Right forelimb (tissue), 1 donor: ENCODE measurements at places on chromosomes 6 and 20.
A peak's percentile ranks its signal among the peaks of the same experiment; 100 is the strongest.

DNA sequence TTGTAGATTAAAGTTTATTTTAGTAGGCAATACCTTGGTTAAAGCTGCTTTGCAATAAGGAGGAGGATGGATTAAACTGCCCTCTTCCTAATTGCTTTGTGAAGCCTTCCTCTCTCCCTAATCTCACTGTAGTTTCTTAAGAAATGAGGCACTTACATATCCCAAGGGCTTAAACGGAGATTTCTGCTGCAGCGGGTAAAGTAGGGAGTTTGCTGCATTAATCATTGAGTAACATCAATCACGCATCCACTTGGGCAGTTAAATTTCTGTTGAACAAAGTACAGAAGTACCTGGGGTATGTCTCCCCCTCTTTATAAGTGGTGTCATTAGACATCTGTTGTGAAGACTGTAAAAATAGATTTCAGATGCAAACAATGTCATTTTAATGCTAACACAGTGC lies 29.5 kb upstream of the ARID1B start:
- no peak for DNase-seq

- no peak for DNase-seq
These were observed 57.1 kb upstream of the HDDC2 start for GRCh38 chr6:125358898-125359297.

DNA sequence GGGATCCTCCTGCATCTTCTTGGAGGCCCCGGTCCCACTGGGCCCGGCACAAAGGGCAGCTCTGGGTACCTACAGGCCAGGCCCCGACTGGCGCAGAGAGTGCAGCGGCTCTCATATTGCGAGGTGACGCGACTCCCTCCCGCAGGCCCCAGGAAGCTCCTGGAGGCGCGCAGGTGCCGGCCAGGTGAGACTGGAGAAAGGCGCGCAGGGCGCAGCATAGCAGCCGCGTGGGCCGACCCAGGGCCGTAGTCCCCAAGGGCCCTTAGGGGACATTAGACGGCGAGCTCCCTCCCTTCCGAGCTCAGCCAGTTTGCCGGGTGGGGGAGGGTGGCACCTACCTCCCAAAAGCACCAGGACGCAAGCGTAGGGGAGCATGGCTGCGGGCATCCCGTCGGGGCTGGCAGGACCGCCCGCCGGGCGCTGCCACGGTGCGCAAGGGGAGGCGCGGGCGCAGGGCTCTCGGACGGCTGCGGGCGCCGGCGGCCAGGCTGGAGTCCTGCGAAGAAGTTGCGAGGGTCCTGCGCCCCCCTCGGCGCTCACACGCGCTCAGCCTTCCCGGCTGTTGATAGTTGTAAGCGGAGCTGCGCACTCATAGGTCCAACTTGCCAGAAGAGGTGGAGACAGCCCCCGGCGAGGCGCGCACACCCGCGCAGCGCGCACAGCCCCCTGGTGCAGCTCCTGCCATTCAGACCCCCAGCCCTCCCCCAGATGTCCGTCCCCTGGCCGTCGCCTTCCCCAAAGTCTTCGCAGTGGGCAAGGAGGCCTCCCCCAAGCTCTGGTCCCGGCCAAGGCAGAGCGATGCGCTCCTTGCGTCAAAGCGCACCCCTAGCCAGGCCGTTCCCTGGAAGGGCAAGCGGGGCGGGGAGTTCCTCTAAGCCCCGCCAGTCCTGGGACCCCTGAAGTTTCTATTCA lies 622 bp downstream of the APCDD1L start:
- DNase-seq = no peak

GRCh38 chr20:46523696-46524328 lies 10.5 kb upstream of the ZNF334 start:
- no peak for DNase-seq

DNA sequence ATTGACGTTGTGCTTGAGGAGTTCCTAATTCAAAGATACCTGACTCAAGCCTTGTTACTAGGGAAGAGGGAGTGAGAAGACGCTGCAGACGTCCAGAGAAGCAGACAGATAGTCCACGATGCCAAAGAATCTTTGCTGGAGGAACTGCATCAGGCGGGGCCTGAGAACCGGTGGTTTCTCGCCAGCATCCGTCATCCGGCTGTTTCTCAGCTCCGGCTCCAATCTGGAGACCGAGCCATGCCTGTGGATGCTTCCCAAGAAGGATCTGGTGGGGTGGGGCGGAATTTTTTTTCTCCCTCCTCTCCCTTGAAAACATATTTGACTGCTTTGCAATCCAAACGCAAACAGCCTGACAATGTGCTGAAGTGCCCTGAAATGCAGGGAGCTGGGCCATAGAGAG lies 125.8 kb upstream of the SRSF6 start:
- DNase-seq = no peak

- DNase-seq = no peak
These were observed 87.7 kb downstream of the RREB1 start for GRCh38 chr6:7195339-7196018.

DNA sequence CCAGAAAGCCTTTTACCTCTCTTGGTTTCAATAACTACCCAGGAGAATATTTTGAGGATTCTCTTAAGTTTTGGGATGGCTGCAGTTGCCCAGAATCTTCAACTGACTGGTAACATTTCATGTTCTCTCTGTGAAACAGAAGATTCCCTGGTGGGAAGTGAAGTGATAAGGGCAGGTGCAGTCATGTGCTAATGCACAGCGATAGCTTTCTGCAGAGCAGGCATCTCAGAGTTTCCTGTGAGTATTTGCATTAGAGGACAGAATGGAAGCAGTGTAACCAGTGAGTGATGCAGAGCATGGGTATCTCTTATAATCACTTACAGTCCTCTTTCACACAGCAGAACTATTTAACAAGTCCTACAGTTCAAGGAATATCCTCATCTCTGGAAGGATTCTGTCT lies 76.1 kb downstream of the HCRTR2 start:
- DNase-seq = no peak

DNA sequence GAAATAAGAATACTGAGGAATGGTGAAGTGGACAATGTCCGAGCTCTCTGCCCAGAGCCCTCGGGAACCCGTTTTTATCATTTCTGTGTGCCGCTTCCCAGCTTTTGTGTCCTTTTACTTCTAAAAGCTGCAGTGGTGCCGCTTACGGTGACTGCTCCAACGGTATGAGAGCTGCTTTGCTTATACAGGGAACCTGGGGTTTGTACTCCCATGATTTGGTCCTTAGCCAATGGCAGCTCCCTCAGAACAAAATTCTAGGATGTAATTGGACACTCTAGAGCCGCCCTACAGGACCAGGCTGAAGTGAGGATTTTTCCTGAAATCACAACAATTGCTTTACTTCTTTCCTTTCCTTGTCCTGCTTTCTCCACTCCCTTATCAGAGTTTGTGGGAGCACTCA lies 24.2 kb upstream of the PCSK2 start:
- DNase-seq = no peak

- DNase-seq = no peak
These were observed 57.8 kb upstream of the PNRC1 start for GRCh38 chr6:89022798-89023197.

DNA sequence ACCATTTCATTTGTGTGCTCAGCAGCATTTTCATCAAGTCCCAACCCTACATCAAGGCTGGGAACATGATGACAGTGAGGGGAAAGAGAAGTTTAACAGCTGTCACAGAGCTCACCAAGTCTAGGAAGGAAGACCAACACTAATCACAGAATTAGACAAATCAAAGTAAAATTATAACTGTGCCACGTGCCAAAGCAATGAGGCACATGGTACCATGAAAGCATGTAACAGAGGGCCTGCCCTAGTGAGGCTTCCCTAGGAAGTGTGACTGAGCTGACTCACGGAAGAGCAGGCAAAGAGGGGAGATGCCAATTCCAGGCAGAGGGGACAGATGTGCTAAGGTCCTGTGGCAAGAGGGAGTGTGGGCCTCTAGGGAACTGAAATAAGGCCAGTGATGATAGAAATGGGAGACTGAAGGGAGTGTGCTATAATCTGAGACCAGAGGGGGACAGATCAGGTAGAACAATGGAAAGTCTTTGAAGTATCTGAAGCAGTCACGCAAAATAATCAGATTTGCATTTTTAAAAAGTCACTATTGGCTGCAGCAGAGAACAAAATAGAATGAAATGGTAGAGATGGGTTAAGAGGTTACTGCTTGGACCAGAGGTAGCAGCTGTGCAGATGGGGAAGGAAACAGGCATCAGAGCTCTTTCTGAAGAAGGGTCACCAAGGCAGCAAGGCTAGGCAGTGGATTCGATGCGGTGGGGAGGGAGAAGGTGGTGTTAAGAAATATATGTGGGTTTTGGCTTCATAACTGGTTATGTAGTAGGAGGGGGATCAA lies 86.8 kb downstream of the GPR6 start:
- no peak for DNase-seq

- peak; percentile 30 for DNase-seq
These were observed 178.2 kb upstream of the CST7 start for GRCh38 chr20:24770628-24771541.

GRCh38 chr6:55898342-55898741 lies 23.0 kb upstream of the BMP5 start:
- DNase-seq = no peak

DNA sequence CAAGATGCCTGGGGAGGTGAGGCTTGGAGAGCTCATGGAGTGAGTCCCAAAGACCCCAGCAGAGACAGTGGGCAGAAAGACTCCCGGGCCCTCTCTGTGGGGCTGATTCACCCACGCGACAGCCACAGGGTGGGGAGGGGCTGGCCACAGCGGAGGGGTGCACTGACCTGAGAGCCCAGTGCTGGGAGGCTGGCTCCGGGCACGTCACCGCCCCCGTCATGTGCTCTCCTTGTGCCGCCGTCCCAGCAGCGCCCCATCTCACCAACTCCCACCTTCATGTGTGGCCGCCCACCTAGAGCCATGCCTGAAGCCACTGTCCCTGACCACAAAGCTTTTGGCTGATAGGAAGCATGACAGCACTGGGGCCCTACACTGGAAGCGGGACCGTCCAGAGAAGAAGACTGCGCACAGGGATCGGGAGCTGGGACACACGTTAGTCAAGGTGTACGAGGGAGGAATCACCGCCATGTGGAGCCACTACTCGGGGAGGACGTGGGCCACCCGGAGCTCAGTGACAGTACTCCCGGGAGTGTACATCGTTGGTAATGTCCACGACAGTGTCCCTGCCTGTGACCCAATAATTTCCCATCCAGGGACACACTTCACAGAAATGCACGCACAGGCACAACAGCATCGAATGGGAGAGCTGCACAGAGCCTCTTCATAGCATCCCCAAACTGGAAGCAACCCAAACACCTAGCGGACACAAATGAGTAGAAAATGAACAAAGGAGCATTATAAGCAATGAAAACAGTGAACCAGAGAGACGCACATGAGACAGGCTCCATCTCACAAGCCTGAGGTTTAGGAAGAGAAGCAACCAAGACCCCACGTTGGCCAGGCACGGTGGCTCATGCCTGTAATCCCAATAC lies 28.4 kb upstream of the FOXC1 start:
- DNase-seq = no peak

GRCh38 chr20:20624914-20625313 lies 87.5 kb downstream of the RALGAPA2 start:
- DNase-seq = no peak

DNA sequence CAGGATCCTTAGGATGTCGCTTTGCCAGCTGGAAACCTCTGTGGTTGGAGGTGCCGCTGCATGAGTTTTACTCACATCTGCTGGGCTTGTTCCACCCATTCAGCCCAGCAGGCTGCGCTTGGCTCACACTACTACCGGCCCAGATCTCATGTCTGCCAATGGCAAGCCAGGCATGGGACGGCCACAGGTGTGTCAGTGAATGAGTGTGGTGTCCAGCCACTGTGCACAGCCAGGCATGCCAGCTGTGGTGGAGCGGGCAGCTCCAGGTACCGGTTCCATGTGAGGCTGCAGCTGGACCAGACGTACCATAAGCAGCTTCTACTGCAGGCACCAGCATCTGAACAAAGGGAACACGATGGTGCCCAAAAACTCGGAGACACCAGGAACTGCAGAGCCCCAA lies 33.1 kb upstream of the ASF1A start:
- no peak for DNase-seq

GRCh38 chr6:17621003-17621402 lies 20.9 kb downstream of the FAM8A1 start:
- no peak for DNase-seq

DNA sequence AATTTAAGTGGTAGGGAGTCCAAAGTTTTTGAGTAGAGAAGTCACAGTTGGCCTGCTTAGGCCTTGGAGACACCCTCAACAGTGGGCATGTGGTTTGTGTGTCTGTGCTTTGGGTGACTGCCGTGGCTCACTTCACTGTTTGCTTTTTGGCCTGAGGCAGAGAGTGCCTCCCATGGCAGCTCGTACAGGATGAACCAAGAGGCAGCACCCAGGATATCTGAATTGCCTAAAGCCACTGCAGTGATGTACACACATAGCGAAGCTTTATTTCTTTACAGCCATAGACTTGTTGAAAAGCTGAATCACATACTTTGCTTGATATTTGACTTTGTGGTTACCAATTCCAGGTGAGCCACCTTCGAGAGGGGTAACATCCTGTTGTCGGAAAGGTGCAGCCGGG lies 21.6 kb downstream of the RREB1 start:
- no peak for DNase-seq

DNA sequence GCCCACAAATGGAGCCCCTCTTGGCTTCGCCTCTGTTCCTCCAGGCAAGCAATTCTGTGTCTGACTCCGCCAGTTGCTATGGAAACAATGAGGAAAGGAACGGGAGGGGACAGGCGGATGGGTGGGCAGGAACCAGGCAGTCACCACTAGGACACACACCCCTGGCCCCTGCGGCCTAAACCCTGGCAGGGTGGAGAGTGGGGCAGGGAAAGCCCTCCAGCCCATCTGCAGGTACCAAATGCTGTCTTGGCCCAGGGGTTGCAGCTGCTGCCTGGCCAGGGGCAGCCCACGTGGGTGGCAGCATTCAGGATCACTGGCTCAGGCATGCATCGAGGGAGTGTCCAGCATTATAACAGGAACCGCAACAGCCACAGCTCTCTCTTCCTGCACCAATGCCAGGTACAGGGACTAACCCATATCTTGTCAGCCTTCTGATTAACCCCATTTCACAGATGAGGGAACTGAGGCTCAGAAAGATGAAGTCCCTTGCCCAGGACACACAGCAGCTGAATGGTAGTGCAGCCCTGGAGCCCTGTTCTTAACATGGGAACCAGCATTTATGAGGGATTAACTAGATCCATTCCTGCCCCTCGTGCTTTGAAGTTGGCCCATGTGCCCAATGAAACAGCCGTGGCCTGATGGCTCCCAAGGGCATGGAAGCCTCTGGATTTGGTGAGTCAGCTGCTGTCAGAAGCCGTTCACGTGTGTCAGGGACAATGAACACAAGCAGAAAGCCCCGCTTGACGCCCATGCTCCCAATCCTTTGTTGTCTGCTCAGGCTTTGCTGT lies 66.3 kb downstream of the NOL4L start:
- peak; percentile 23 for DNase-seq

GRCh38 chr6:34149452-34149810 lies 3.5 kb upstream of the GRM4 start:
- no peak for DNase-seq
